ENCODE measurements at places on chromosomes 1 and 21. TPM values are rescaled to one million over a fixed set of nuclear protein-coding genes. Genes with fewer than 3 reads are reported as not detected.

NFIA gene
- 30.6 TPM for polyA plus RNA-seq

- no peak for DNase-seq
Measured at GRCh38 chr1:244235157-244235556, 184.1 kb downstream of the ZBTB18 start.

DNA sequence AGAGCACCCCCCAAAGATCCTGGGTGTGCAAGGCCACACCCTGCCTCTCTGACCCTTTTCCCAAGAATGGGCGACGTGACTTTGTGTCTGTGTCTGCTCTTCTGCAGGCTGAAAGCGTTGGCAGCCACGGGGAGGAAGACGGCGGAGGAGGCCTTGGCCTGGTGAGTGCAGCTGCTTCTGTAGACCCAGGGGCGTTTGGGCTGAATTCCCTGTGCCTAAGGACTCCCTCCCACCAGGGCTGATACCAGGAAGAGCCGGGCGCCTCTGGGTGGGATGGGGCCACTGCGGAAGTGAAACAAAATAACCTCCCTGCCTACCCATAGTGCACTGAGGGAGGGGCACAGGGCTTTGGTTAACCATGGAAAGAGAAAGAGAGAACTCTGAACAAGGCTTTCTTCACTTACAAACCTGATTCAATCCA, 2.5 kb downstream of the UBASH3A start:
- DNase-seq, result no peak

DNA sequence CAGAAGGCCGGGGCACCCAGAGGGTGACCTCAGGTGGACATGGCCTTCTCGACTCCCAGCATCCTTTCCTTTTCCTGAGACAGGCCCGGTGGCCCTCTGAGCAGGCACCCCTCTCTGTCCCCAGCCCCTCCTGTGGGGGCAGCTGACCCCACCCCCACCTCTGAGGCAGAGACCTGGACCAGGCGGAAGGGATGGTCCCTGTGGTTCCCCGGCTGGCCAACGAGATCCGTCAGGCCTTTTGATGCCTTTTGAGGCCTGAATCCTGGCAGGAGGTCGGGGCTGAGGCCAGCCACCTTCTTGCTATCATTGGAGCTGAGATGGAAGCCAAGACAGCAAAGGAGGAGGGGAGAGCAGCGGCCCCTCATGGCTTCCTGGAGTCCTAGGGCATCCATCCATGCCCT, 50.2 kb upstream of the ACTRT2 start:
- DNase-seq, result no peak

AQP10 gene
- not detected for polyA plus RNA-seq

- no peak for DNase-seq
Measured at GRCh38 chr1:219917851-219918466, 10.4 kb downstream of the SLC30A10 start.

- DNase-seq, result no peak
Measured at GRCh38 chr1:29890201-29890959, 654.1 kb downstream of the PTPRU start.

ELF3 gene
- 1.4 TPM for polyA plus RNA-seq

ATP8B2 gene
- polyA plus RNA-seq, result 30.5 TPM

- DNase-seq, result peak; percentile 40
Measured at GRCh38 chr1:54499360-54500106, 48.5 kb upstream of the ACOT11 start.

GRCh38 chr1:79777481-79778219, 771.1 kb upstream of the ADGRL4 start:
- no peak for DNase-seq
